ENCODE measurements at places on chromosomes 2 and 18. TPM values are rescaled to one million over a fixed set of nuclear protein-coding genes. Genes with fewer than 3 reads are reported as not detected.

GRCh38 chr18:11823545-11823944 lies 27.7 kb upstream of the CHMP1B start:
- DNase-seq: no peak
- no peaks in the 10 kb centered on the region for H3K36me3 ChIP-seq

- peak; percentile 84 for DNase-seq
- H3K4me3 ChIP-seq: peak overlapping the region; percentile 72
- H3K4me1 ChIP-seq: no peaks in the 10 kb centered on the region
- no peaks in the 10 kb centered on the region for H3K27me3 ChIP-seq
- peak overlapping the region; percentile 68 for H3K27ac ChIP-seq
Measured at GRCh38 chr18:45775241-45775676, 50.2 kb upstream of the SIGLEC15 start.

DNA sequence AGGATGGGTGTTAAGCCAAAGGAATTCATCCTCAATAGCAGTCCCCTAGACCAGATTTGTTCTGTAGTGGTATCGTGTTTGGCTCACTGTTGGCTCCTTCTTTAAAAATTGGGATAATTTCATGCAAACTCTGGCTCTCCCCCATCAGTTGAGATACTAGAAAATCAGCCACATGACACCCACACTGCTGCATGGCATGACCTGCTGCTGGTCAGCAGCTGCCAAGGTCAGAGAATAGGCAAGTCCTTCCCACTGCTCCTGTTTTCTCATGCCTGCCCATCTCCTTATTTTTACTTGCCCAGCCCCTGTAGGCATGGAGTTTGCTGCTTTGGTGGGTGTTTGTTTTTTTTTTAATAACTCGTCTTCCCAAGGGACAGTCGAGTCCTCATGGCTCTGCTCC lies 1.0 kb upstream of the SNRNP200 start:
- peaks cover 19% of the 10 kb centered on the region for H3K36me3 ChIP-seq
- DNase-seq: no peak
- H3K27ac ChIP-seq: peak overlapping the region; percentile 84
- H3K4me3 ChIP-seq: peak overlapping the region; percentile 79

The ADCYAP1 gene
- total RNA-seq: 1.3 TPM

The SAP130 gene
- 9.4 TPM for total RNA-seq

DNA sequence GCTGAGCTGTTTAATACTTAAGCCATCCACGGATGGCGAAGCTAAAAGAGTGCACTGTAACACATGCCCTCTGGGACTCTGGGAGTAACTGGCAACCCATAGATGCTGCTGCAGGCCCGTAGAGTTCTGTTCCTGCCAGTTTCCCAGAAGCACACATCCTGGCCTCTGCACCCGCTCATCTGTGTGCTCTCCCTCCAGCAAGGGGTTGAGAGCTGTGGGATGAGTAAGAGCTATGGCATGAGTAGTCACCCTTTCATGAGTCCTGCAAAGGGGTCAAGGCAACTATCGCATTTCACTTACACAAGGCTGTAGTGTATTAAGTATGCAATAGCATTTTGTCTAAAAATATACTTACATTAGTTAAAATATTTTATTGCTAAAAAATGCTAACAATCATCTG lies 1341.8 kb upstream of the NXPH2 start:
- no peak overlapping the region for H3K4me3 ChIP-seq
- H3K4me1 ChIP-seq: no peaks in the 10 kb centered on the region
- H3K36me3 ChIP-seq: no peaks in the 10 kb centered on the region
- no peak overlapping the region for H3K27ac ChIP-seq
- H3K27me3 ChIP-seq: no peaks in the 10 kb centered on the region

The SLC16A14 gene
- 0.71 TPM for total RNA-seq

DNA sequence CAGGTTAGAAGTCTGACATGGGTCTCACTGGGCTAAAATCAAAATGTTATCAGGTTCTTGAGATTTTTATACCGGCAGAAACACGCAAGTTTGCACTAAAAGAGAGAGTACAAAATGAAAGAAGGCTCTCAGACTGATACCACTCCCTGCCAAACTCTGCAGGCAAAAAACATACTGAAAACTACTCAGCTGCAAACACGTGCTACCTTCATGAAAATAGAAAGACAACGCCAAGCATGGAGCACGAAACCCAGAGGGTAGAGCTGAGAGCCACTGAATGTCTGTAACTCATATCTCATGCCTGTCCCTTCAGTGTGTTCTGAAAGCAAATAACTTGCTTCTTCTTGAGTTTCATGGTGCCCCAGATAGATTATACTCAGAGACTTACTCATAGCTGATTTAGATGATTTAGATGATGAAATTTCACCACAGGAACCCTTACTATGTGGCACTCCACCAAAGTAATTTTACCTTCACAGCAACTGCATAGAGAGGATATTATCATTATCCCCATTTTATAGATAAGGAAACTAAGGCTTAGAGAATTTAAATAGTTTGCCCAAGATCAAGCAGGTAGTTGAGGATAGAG lies 313.0 kb upstream of the SLC39A10 start:
- no peaks in the 10 kb centered on the region for H3K4me1 ChIP-seq
- H3K4me3 ChIP-seq: no peak overlapping the region
- DNase-seq: no peak
- no peaks in the 10 kb centered on the region for H3K27me3 ChIP-seq
- no peaks in the 10 kb centered on the region for H3K36me3 ChIP-seq

DNA sequence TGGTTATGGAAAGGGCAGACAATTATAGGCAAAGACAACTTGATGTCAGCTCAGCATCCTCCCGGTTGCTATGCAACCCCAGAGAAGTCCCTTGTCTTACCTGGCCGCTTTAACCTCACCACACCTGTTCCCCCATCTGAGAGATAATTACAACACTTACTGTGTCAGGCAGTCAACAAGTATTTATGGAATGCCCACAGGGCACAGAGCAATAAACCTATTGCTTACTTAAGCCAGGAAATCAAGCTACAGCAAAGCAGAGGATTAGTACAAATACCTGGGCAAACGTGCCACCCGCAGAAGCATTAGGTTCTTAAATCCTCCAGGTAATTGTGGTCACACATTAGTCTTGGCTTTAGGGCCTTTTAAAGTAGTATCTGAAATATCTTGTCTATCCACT lies 320.4 kb upstream of the REV1 start:
- DNase-seq: no peak
- no peak overlapping the region for H3K4me3 ChIP-seq
- H3K4me1 ChIP-seq: no peaks in the 10 kb centered on the region
- H3K27me3 ChIP-seq: no peaks in the 10 kb centered on the region
- H3K27ac ChIP-seq: no peak overlapping the region

DNA sequence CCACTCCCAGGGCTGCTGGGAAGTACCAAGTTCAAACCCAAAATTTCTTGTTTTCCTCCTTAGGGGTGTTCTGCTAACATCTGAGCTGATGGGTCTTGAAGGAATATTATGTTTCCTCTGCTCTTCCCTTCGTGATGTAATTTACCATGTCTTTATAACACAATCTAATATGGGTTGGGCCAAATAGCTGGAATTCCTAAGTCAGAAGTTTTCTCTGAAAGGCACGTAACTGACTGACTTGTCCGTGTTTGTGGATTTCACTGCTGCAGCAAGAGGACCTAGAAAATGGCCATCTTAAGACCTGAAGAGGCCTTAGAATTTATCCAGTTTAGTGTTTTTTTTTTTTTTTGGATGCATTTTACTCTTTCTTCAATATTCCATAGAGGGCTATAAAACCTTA lies 256.7 kb downstream of the DCDC2C start:
- no peak overlapping the region for H3K4me3 ChIP-seq
- H3K36me3 ChIP-seq: no peaks in the 10 kb centered on the region
- no peaks in the 10 kb centered on the region for H3K27me3 ChIP-seq

The CFC1 gene
- total RNA-seq: not detected

The FHL2 gene
- total RNA-seq: 123 TPM

The SERPINB10 gene
- total RNA-seq: not detected

The LOXHD1 gene
- 0.27 TPM for total RNA-seq

The EN1 gene
- total RNA-seq: not detected

DNA sequence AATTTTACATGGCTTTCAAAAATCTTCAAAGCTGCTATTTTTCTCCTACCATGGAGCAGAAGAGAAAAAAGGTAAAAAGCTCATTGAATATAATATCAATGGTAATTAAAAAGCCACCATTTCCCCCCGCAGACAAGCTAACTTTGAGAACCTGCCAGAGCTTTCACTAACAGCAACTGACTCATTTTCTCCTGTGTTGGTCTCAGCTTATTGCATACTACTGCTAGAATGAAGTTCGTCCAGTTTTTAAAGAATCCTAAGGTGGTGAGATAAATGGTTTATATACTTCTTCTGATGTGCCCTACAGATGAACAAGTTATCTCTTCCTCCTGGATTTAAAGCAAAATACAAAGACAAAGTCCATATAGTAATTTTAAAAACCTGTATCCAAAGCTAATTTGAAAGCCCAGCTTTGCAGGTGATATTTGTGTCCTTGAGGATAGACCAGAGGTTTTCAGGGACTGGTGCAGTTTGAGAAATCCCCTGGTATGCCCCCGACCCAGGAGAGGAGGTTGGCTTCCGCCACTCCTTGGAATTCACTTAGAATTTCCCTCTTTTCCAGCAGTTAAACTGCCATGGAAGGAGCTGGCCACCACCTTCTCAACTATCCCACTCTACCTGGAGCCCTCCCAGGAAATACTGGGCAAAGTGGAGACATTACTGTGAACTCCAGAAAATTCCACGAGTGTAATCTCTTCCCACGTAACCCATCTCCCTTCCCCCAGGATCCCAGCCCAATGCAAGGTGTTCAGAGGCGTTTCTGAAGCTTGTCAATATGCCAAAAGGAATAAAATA lies 17.5 kb downstream of the YPEL5 start:
- no peak for DNase-seq
- H3K4me3 ChIP-seq: no peak overlapping the region
- H3K4me1 ChIP-seq: peaks cover 28% of the 10 kb centered on the region

The LDLRAD4 gene
- total RNA-seq: 28.2 TPM

The CDKL4 gene
- 3.3 TPM for total RNA-seq

GRCh38 chr18:22273101-22274039 lies 104.0 kb downstream of the GATA6 start:
- H3K4me1 ChIP-seq: no peaks in the 10 kb centered on the region
- H3K27ac ChIP-seq: no peak overlapping the region
- H3K4me3 ChIP-seq: no peak overlapping the region
- no peak for DNase-seq
- no peaks in the 10 kb centered on the region for H3K27me3 ChIP-seq

DNA sequence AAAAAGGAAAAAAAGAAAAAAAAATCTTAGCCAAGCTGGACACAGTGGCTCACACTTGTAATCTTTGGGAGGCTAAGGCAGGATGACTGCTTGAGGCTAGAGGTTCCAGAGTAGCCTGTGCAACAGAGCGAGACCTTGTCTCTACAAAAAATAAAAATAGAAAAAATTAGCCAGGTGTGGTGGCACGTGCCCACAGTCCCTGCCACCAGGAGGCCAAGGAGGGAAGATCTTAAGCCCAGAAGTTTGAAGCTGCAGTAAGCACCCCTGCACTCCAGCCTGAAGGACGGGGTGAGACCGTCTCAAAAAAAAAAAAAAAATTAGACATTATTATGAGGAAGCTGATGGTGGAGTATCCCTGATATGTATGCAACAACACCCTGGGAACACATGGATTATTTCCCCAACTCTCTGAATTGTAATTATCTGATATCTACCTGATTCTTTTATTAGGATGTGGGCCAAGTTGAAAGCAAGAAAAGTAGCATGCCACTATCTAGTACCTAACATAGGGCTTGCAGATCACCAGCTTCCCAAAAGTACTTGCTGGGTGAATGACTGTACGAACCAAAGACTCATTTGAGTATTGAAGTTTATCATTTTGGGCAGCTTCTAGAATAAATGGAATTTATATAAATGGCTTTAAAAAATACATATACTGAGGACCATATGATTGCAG lies 140.9 kb downstream of the TCF4 start:
- no peaks in the 10 kb centered on the region for H3K36me3 ChIP-seq
- no peak overlapping the region for H3K4me3 ChIP-seq
- H3K27ac ChIP-seq: no peak overlapping the region
- no peak for DNase-seq
- H3K4me1 ChIP-seq: peaks cover 45% of the 10 kb centered on the region
- H3K27me3 ChIP-seq: no peaks in the 10 kb centered on the region

DNA sequence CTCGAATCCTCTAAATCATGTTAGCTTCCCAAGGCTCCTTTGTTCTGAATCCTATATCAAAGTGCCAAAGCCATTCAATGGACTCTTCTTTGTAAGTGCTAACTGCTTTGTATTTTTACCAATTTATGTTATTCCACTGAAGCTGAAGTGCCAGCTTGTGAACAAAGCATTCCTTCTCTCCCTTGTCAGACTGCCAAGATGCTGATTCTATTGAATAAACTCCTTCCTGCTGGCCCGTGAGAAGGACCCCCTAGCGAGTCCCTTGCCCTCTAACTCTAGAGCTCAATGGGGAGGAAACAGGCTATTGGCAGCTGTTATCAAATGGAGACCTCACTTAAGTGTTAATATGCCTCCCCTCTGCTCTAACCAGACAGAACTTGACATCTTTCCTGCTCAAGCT lies 1097.9 kb upstream of the CNTNAP5 start:
- no peak for DNase-seq
- H3K36me3 ChIP-seq: no peaks in the 10 kb centered on the region
- no peaks in the 10 kb centered on the region for H3K27me3 ChIP-seq

GRCh38 chr2:208872591-208872990 lies 466.0 kb downstream of the PTH2R start:
- H3K27me3 ChIP-seq: no peaks in the 10 kb centered on the region
- DNase-seq: no peak
- no peak overlapping the region for H3K4me3 ChIP-seq
- no peaks in the 10 kb centered on the region for H3K4me1 ChIP-seq
- H3K27ac ChIP-seq: no peak overlapping the region

The C1GALT1C1L gene
- 1.8 TPM for total RNA-seq

The TUBB8B gene
- total RNA-seq: not detected

GRCh38 chr2:236574424-236575145 lies 5.0 kb downstream of the ACKR3 start:
- peak overlapping the region; percentile 87 for H3K27ac ChIP-seq
- H3K4me3 ChIP-seq: no peak overlapping the region
- H3K27me3 ChIP-seq: no peaks in the 10 kb centered on the region
- DNase-seq: peak; percentile 63
- no peaks in the 10 kb centered on the region for H3K36me3 ChIP-seq
- H3K4me1 ChIP-seq: peaks cover 26% of the 10 kb centered on the region

- no peak for DNase-seq
- H3K4me1 ChIP-seq: peaks cover 18% of the 10 kb centered on the region
- no peaks in the 10 kb centered on the region for H3K27me3 ChIP-seq
- no peaks in the 10 kb centered on the region for H3K36me3 ChIP-seq
- no peak overlapping the region for H3K4me3 ChIP-seq
- no peak overlapping the region for H3K27ac ChIP-seq
Measured at GRCh38 chr2:43259512-43259911, 33.1 kb upstream of the ZFP36L2 start.

- no peaks in the 10 kb centered on the region for H3K36me3 ChIP-seq
- DNase-seq: no peak
- H3K27ac ChIP-seq: no peak overlapping the region
Measured at GRCh38 chr2:11907190-11907589, 160.8 kb downstream of the LPIN1 start.

The CCDC150 gene
- not detected for total RNA-seq

DNA sequence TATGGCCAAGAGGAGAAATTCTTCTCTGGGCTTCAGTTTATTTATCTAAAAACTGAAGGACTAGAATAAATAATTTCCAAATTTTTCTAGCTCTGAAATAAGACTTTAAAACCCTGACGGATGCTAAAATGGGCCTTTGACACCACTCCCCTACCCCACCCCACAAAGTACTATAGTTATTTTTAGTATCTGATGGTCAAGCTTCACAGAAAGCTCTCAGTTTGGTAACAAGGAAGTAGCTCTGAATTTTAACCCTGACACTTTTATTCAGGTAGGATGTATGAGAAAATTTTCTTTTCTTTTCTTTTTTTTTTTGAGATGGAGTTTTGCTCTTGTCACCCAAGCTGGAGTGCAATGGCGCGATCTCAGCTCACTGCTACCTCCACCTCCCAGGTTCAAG lies 2.4 kb downstream of the RBKS start:
- no peak for DNase-seq
- no peaks in the 10 kb centered on the region for H3K36me3 ChIP-seq
- peaks cover 13% of the 10 kb centered on the region for H3K4me1 ChIP-seq
- H3K27ac ChIP-seq: peak overlapping the region; percentile 91
- H3K4me3 ChIP-seq: no peak overlapping the region

The ADRA2B gene
- 1.4 TPM for total RNA-seq

The RAB31 gene
- 66.8 TPM for total RNA-seq

Measured in sigmoid colon (tissue), 7 donors.